ENCODE measurements at places on chromosomes 3 and 15.

DNA sequence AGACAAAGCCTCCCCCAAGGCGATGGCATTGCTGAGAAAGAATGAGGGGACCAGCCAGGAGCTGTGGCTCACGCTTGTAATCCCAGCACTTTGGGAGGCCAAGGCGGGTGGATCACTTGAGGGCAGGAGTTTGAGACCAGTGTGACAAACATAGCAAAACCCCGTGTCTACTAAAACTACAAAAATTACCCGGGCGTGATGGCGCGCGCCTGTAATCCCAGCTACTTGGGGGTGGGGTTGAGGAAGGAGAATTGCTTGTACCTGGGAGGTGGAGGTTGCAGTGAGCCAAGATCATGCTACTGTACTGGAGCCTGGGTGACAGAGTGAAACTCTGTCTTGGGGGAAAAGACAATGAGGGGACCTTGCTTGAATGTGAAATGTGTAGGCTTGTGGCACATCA, 402.4 kb upstream of the C2CD4B start:
- no peak for DNase-seq

GRCh38 chr15:89346516-89347231, 12.1 kb upstream of the POLG start:
- no peak for DNase-seq

- DNase-seq, result no peak
These were observed 30.0 kb downstream of the NIPA2 start for GRCh38 chr15:22868495-22868894.

DNA sequence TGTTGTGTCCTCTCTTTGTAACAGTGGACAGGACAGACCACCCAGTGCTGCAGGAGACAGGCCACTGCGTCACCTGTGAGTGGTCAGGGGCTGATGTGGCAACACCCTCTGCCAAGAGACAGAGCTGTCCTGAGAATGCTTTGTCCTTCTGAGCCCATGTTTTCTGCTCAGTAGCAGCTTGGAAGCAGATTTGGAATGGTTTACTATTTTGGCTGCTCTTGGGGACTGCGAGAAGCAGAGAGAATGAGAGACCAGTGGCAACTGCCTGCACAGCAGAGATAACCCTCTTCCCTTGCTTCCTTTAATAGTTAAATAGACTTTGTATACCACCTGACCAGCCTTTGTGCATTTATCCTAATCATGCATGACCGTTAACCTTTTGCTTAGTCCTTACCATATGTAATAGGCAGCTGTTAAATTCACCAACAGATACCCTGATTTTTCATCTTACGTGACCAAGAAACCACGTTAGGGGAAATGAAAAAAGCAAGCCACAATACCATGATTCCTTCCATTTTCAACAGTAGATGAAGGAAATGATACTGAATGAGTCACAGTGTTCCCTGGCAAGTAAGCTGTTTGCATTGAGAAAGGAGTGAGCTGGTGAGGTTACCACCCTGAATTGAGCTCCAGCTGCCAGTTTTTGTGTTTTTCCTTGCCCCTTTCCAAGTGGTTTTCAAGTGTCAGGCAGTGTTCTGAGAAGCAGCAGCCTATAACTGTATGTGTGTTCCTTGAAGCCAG, 35.5 kb downstream of the B3GALNT1 start:
- DNase-seq, result no peak

DNA sequence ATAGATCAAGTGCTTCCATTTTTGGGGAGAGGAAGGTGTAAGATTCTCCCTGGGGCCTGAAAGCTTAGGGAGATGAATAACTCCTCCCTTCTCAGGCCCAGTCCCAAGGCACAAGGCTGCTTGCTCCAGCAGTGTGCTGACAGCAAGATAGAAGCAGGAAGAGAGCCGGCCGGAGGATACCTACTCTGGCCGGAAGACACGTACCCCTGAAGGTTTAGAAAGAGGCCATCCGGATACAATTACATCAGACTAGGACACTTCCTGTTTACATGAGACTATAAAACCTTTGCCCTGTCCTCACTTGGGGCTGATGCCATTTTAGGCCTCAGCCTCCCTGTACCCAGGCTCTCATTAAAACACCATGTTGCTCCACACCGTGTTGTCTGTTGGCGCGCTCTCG, 329.9 kb downstream of the SV2B start:
- DNase-seq, result no peak
